ENCODE measurements at places on chromosomes 3 and 15.

- DNase-seq, result no peak
Measured at GRCh38 chr15:100689131-100689899, 86.9 kb downstream of the ASB7 start.

DNA sequence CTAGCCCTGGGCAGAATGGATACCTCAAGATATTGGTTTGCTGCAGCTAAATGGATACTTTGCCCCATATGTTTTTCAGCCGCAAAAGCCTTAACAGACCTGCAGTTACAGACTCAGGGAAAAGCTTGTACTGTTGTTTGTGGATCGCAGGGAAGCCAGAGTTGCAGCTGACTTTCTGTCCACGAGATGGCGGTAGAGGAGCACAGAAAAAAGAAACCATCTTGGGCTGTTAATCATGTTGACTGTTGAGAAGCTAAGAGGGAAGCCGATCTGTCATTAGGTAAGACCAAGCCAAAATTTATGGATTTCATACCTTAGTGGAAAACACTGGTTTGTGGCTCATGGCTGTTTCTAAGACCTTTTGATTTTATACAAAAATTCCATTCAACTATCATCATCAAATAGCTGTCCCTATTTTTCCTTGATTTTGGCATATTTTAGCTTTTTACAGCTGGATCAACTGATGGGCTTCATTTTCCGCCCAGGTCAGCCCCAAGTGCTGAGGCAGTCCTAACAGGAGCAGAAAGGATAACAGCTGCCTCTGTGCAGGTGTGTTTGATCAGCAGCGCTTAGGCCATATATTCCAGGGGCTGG lies 205.7 kb upstream of the ZPLD1 start:
- peak; percentile 60 for DNase-seq

GRCh38 chr3:12902181-12902999 lies 61.0 kb upstream of the RPL32 start:
- DNase-seq, result no peak

GRCh38 chr3:109136523-109136922 lies at the start of gene C3orf85:
Gene C3orf85 (plus strand): TSS chr3:109136719. CDS start chr3:109136848, 129 bp downstream.
- DNase-seq, result no peak

- DNase-seq, result no peak
Measured at GRCh38 chr15:92006186-92007028, 152.9 kb downstream of the SLCO3A1 start.

DNA sequence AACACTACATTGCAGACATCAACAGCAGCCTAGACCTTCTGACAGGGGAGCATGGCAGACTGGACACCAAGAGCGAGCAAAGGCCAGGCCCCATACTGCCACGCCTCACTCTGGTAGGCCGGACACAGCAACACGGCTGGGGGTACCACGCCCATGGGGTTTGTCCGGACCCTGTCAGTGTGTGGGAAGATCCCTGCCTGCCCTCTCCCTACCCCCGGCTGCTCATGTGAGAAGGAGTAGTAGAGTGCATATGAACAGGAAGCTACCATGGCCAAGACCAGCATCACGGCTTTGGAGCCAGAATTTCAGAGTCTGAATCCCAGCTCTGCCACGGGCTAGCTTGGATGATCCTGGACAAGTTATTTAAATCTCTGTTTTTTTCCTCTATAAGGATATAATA lies 27.9 kb downstream of the ALDH1L1 start:
- DNase-seq, result no peak

DNA sequence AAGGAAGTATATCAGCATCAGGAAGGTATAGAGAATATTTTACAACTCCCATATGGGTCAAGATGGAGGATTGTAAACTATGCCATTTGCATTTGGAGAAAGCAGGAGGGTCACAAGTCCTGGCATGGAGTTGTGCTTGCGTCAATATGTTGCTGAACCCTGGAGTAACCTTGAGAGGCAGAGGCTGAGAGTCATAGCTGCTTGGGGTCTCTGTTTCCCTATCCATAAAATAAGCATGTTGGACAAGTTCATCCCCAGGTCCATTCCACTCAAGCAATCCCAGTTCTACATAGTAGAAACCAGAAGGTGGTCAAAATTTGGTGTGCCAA lies 273.6 kb downstream of the MECOM start:
- DNase-seq, result no peak

GRCh38 chr3:142902356-142902755 lies 13.5 kb upstream of the PCOLCE2 start:
- DNase-seq, result no peak

DNA sequence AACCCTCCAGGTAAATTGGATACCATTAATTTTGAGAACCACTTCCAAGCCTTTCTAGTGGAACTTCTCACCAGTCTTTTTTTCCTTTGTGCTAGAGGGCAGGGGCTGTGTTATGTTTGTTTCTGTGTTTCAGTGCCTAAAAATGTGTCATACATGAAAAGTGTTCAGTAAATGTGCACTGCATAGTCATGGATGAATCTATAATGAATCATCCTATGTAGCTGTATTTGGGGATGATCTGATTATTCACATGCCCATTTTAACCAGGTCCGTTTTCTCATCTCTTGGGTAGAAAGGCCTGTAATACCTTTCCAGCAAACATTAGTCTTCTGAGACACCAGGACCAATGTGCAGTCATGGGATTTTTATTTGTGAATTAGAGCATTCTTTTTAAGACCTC lies 583.0 kb upstream of the GOLIM4 start:
- no peak for DNase-seq

- DNase-seq, result peak; percentile 35
Measured at GRCh38 chr3:70726961-70727360, 414.5 kb upstream of the MDFIC2 start.

DNA sequence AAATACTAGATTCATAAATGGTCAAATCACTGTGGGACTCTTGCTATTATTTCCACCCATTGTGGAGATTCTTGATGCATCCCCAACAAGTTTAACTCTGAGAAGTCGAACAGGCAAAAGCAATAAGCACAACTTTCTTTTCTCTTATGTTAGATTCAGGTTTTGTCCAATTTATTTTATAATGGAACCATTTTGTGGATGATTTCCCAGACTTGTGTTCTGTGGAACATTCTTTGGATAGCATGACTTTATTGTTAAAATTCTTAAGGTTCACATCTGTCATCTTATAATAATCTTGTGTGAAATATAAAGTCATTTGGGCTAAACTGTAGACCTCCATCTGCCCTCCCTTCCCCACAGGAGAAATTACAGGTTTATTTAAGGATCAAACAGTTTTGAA lies 213.7 kb downstream of the LPP start:
- no peak for DNase-seq

DNA sequence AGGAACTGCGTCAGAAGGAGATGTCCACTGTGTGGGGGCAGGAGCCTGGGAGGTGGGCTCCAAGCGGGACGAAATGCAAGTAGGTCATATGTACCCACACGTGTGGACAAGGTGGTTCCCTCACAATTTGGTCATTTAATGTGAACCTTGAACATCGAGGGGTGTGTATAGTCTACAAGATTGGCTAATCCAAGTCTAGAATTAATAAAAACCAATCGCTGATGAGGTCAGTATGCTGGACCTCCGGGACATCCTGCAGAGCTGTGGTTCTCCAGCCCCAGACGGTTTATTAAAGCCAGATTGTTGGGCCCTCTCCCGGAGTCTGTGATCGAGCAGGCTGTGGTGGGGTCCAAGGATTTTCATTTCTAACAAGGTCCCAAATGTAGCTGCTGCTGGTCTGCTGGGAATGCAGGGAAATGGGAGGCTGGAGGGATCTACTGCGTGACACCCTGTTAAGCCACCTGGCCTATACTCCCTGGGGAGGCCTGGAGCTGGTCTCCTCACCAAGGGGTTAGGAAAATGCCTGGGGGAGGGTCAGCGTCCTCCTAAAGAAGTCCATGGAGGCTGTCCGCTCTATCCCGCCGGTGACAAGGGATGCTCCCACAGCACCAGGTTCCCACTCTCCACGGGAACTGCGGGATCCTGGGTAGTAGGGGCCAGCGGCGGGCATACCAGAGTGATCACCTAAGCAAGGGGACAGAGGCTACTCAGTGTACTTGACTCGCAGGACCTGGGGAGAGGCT lies 25.1 kb downstream of the PCSK6 start:
- no peak for DNase-seq

DNA sequence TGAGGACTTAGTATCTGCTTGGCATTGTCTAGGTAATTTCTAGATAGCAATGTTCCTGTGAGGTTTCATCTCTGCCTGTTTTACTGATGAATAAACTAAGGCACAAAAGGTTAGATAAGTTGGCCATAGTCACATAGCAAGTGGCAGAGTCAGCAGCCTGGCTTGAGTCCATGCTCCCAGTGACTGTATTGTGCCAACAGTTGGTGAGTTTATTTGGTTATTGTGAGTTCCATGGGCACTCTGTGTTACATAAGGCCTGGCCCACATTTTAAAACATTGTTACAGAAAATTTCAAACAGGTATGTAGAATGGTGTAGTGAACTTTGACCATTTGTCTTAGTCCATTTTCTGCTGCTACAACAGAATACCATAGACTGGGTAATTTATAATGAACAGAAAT lies 15.2 kb downstream of the MCM2 start:
- DNase-seq, result no peak

- DNase-seq, result no peak
Measured at GRCh38 chr3:180223268-180223667, 186.5 kb upstream of the PEX5L start.

- no peak for DNase-seq
Measured at GRCh38 chr3:115280506-115280905, 133.4 kb upstream of the ZBTB20 start.

GRCh38 chr15:90742087-90742486 lies 24.9 kb downstream of the BLM start:
- no peak for DNase-seq

DNA sequence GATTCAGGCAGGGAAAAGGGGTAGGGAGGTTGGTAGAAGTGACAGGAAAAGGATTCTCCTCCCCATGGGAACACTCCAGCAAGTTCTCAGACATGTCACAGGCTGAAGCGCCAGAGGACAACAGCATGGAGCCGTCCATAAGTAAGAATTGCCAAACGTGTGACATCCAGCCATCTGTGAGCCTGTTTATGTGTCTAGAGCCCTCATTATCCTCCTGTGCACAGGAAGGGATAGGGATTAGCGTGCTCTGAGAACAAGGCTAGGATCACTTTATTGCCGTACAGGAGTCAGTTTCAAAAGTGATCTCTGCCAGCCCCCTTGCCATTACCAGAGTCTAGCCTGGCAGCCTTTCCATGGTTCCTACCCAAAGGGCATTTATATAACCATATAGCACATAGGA lies 549.5 kb downstream of the NTRK3 start:
- DNase-seq, result no peak

GRCh38 chr3:175274474-175275218 lies 415.5 kb downstream of the NAALADL2 start:
- no peak for DNase-seq

- no peak for DNase-seq
Measured at GRCh38 chr15:85415783-85416182, 35.4 kb downstream of the AKAP13 start.

DNA sequence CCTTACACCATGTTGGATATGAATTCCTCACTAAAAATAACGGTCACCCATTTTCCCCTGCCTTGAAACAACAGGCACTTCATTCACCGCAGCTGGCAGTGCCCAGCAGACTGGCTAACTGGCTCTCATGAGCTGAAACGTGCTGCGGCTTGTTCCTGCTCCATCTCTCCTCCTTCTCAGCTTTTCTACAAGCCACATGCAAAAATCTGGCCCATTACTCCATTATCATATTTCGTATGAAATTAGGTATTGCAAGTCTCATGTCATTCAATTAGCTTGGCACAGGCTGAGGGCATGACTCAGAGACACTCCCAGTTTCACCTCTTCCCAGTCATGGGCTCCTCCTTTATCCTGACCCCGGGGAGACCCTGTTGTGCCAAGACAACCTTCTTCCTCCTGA lies 60.0 kb downstream of the MAGEF1 start:
- no peak for DNase-seq

GRCh38 chr3:5194801-5195509 lies 7.4 kb downstream of the EDEM1 start:
- DNase-seq, result no peak

- no peak for DNase-seq
Measured at GRCh38 chr3:20185331-20185678, 701 bp downstream of the SGO1 start.

DNA sequence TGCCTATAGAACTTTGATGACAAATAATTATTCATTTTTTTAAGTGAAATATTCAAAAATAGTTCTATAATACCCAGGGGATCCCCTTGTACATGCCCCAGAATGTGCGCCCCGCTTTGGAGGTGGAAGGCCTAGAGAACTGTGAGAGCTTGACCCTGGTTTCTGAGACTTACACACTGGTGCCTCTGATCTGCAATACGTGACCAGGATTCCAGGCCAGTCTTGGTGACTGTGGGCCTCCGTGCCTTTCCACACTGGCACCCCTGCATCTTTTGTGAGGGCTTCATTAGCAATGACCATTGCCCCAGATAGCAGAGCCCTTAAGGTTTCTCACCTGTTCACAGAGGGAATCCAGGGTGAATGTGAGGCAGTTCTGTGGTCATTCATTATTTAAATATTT lies 44.0 kb downstream of the CLSTN2 start:
- DNase-seq, result no peak

- DNase-seq, result no peak
Measured at GRCh38 chr3:109224333-109224732, 87.8 kb downstream of the C3orf85 start.

DNA sequence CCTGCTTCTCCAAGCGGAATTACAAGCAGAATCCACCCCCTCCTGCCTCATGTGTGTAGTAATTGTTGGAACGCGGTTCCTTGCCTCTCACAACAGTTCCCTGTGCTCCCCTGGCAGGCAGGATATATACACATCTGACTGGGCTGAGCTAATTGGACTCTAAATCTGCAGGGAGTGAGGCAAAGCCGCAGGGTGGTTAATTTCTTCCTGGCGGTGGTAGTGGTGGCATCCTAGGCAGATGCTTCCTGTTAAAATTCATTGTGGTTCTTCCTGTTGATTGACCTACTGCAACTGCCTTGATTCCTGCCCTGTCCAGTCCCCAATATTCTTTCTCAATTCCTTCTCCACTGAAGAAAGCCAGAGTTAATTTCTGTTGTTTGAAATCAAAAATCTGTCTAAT lies 202.9 kb upstream of the PROK2 start:
- peak; percentile 53 for DNase-seq

DNA sequence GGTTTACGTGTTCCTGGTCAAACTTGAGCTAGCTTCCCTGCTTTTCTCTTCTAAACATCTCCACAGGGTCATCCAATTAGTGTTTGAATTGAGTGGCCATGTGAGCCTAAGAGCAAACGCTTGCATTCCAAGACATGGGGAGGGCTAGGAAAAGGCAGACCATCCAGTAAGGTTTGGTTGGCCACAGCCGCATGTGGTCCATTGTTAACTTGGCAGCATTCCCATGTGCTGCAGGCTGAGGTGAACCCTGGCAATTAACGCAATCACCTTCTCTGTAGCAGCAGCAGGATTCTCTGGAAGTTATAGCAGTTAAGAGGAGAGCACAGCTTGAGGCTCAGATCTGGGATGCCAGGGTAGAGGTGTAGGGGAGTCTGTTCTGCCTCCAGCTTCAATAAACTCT lies 502.2 kb upstream of the LMCD1 start:
- no peak for DNase-seq

GRCh38 chr15:49135342-49135857 lies 20.0 kb downstream of the COPS2 start:
- no peak for DNase-seq

- DNase-seq, result no peak
Measured at GRCh38 chr3:183909030-183909600, 24.4 kb upstream of the PARL start.

- no peak for DNase-seq
Measured at GRCh38 chr3:26653811-26654425, 31.3 kb downstream of the LRRC3B start.

All from fibroblast of skin of left quadriceps (primary cell).